ENCODE measurements at places on chromosomes 5 and 9.

DNA sequence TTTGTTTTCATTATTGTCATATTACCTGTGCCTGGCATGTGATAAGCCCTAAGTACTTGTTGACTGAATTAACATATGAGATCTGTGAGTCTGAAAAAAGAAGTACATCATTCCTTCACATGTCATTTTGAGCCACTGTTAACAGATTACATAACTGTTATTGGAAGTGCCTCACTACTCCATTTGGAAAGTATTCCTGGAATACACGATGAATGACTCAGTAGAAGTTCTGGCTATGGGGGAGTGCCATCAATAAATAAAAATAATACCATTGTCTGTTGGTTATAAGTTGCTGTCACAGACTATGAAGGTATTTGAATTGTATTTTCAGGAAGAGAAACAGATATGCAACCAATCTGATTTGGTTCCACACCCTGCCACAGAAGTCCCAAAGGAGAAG, 12.9 kb downstream of the NIPSNAP3B start:
- peak; percentile 47 for DNase-seq

GRCh38 chr5:132671000-132671399, 2.8 kb upstream of the IL4 start:
- no peak for DNase-seq

DNA sequence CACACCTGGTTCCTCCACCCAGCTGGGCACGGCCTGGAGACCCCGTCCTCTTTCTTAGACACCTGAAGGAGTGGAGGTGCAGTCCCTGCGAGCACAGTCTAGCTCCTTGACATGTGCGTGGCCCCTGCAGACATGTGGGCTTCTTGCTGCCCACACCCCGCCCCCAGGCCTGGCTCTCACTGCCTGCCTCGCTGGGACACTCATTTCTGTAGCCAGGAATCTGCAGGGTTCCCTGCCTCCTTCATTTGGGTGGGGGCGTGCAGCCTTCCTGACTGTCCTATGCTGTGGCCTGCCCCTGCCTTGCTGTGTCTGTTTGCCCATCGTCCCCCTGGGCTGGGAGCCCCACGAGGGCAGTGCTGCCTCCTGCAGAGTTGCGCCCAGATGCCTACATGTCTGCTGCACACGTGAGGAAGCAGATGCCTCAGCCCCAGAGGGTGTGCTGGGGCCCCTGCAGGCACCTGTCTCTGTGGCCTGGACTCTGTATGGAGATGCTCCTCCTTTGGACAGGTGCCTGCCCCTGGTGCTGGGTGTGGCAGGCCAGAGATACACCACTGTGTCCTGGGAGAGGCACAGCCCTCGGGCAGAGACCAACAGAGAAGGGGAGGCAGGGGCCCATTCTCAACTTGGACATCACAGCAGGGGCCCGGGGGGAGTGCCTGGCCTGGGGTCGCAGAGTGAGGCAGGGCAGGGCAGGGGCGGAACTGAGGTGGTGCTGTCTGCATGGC, 22.6 kb downstream of the FLT4 start:
- DNase-seq = no peak

DNA sequence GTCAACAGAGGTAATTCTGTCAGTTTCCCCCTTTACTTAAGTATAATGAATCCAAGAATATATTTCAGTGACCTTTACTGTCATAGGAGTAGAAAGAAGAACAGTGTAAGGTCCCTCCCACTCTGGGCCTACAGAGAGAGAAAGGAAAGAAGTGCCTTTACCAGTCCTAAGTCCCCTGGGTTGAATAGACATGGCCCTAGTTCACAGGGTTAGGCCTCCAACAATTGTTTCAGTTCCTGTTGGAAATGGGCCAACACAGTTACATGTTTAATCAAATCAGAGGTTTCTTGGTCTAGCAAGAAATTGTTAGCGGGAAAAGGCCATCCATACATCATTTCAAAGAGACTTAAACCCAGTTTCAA, 605.6 kb downstream of the MTRR start:
- DNase-seq = no peak

- no peak for DNase-seq
Measured at GRCh38 chr9:98259791-98260190, 4.3 kb upstream of the TBC1D2 start.

GRCh38 chr5:21693591-21693990, 1159.6 kb downstream of the CDH12 start:
- no peak for DNase-seq

GRCh38 chr5:97888439-97888838, 705.4 kb upstream of the RIOK2 start:
- DNase-seq = no peak

DNA sequence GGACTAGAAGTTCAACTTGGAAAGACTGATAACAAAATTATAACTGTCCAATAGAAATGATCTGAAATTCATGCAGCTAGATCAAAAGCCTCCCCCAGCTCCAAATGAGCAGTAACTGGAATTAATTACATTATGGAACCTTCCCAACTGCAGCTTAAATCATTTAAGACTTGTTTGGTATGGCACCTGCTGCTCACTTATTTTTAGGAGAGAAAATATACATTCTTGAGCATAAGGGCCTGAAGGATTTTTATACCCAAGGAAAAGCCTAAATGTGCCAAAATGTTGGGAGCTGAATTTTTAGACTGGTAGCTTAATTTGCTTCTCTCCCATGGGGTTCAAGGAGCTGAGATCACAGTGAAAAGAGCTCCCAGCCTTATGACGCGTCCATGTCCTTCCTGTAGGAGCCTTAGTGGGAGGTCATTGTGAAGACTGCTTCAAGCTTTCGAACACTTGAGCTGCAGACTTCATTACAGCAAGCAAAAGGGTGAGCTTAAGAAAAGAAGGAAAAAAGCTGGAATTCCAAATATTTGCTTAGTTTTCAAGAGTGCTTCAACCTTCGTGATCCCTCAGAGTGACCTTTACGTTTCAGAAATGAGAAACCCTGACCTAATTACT, 276.0 kb downstream of the DMAC1 start:
- DNase-seq = no peak

DNA sequence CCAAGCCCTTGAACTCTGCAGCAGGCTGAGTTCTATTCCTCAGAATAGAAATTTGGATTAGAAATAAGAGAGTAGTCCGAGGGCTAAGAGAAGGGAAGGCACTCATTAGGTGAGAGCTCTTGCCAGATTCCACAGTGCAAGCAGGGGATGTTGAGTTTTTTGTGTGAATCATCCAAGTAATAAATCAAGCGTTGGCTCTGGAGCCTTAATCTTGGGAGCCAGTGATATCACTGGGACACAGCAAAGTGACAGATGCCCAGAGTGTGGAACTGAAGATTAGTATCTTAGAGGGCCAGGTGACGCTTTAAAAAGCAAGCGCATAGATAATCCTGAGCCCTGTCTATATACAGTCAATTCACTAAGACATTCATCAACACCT, 60.3 kb downstream of the FOXD1 start:
- peak; percentile 28 for DNase-seq

GRCh38 chr5:5252106-5252505, 112.0 kb downstream of the ADAMTS16 start:
- no peak for DNase-seq

DNA sequence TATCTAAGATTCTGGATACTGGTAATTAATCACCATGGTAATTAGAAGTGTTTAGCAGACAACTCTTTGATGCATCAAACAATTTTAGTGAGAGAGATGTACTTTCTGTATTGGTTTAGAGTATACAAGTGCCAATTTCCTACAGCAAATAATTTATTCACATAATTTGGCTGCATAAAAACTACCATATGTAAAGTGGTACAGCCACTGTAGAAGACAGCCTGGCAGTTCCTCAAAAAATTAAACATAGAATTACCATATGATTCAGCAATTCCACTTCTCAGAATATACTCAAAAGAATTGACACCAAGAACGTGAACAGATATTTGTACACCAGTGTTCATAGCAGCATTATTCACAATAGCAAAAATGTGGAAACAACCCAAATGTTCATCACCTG, 36.2 kb downstream of the PHAX start:
- DNase-seq = no peak

- no peak for DNase-seq
Measured at GRCh38 chr5:41547991-41548390, 37.6 kb upstream of the PLCXD3 start.

DNA sequence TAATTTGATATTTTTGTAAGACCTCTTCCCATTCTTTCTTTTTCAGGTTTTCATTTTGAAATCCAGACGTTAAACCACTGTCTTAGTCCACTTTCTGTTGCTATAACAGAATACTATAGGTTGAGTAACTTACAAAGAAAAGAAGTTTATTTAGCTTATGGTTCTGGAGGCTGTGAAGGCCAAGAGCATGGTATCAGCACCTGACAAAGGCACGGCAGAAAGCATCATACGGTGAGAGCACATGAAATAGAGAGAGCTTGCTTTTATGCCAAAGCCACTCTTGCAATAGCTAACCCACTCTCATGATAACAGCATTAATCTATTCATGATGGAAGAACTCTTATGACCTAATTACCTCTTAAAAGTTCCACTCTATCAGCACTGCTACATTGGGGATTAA, 255.6 kb upstream of the PDE4D start:
- DNase-seq = no peak

GRCh38 chr5:78659714-78660113, 11.1 kb upstream of the LHFPL2 start:
- no peak for DNase-seq

DNA sequence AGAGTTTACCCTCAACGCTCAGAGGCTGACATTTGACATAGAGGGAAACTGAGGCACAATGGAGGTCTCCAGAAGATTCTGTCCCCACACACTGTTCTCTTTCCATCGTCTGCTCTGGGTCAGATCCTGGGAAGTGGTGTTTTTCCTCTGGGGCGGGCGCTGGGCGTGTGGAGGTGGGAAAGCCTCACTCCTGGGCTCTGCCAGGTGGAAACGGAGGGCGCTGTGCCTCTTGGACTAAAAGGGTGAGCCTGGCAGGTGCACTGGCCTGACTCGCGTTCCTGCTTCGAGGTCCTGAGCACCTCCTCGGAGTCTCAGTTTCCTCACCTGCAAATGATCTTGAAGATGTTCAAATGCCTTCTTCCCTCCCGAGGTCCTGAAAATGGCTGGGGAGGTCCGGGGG, 25.7 kb upstream of the FCN1 start:
- DNase-seq = no peak

GRCh38 chr9:3810231-3810630, 284.4 kb upstream of the RFX3 start:
- DNase-seq = no peak

DNA sequence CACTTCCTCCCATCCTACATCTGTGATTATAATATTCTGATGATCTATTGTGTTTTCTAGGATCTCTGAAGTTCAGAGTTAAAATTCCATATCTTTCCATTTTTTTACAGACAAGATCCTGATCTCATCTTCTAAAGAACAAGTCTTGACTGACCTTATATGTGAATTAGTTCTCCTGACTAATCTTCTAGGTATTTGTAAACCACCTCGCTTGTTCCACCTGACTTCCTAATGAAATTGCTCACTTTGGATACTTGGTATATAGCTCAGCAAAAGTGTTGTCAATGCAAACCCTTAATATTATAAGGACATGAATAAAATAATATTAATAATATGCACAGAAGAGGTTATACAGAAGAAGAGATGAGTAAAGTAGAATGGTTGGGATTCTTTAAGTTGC, 68.2 kb upstream of the NR4A3 start:
- no peak for DNase-seq

GRCh38 chr9:124852829-124853531, at the start of gene WDR38:
WDR38 (plus strand) TSS chr9:124853460; CDS start chr9:124853532, 72 bp downstream.
- peak; percentile 88 for DNase-seq

DNA sequence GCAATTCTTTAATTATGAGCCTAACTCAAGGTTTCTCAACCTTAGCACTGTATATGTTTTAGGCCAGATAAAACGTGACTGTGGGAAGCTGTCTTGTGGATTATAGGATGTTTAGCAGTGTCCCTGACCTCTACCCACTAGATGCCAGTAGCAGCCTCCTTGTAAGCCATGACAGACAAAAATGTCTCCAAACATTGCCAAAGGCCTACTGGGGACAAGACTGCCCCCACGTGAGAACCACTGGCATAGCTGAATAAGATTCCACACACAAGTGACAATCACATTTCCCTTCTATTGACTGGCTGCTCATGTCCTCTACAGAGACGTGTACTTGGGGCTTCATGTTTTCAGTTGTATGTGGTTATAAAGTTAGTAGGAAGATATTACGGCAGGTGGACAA, 55.4 kb downstream of the GOLM1 start:
- no peak for DNase-seq

DNA sequence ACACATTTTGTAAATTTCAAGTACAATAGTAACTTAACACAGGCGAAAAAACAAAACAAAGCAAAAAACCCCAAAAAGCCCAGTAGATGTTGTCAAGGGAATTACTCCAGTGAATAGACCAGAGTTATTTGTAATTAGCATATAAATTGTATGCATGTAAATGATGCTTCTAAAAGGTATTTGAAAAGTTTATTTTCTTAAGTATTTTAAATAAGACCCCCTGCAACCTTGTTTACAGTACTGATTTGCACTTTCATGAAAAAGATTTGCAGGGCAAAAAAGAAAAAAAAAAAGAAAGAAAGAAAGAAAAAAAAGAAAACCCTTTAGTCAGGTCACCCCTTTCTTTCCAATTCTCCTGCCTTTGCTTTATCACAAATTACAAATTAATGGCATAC, 372.3 kb upstream of the IRX2 start:
- no peak for DNase-seq

DNA sequence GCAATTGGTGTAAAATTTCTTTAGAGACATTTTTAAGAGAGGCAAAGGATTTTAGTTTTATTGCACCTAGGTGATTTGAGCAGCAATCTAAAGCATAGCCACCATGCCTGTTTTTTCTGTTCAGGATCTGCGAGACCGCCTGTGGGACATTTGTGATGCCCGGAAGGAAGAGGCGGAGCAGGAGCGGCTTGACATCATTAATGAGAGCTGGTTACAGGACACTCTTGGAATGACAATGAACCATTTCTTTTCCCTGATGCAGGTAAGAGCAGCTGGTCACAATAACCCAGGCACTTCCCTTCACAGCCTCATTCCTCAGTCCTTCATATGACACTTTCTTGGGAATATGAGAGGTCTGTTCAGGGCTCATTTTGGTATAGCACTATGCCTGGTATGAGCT, 103.2 kb upstream of the IL7R start:
- DNase-seq = no peak

DNA sequence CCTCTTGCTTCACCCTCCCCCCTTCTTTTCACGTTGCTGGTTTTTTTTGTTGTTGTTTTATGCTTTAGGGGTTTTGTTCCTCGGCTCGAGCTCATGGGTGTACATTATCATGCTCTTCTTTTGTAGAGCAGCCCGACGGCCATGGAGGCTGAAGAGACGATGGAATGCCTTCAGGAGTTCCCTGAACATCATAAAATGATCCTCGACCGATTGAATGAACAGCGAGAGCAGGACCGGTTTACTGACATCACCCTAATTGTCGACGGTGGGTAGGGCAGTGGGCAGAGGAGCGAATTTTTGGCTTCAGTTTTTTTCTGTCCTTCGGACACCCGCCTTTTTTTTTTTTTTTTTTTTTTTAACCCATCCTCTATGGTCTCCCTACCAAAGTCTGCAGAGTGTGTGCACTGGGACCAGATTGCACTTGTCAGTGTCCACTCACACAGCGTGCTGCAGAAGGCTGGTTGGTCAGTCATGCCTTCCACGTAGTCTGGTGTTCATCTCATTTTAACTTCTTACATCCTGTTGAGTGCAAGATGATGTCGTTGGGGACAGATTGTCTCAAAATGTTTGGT, 1.3 kb downstream of the ZNF131 start:
- DNase-seq = peak; percentile 61

GRCh38 chr9:137319011-137319738, 17.1 kb upstream of the NRARP start:
- peak; percentile 64 for DNase-seq
